ENCODE measurements at places on chromosomes 16 and 17. TPM values are rescaled to one million over a fixed set of nuclear protein-coding genes. Genes with fewer than 3 reads are reported as not detected.
A peak's percentile ranks its signal among the peaks of the same experiment; 100 is the strongest.

The KCNH4 gene
- 0.51 TPM for total RNA-seq

The IRX5 gene
- not detected for total RNA-seq

The ACTG1 gene
- 773 TPM for total RNA-seq

The CCDC57 gene
- total RNA-seq = 67.2 TPM

The IGSF6 gene
- 1.3 TPM for total RNA-seq

DNA sequence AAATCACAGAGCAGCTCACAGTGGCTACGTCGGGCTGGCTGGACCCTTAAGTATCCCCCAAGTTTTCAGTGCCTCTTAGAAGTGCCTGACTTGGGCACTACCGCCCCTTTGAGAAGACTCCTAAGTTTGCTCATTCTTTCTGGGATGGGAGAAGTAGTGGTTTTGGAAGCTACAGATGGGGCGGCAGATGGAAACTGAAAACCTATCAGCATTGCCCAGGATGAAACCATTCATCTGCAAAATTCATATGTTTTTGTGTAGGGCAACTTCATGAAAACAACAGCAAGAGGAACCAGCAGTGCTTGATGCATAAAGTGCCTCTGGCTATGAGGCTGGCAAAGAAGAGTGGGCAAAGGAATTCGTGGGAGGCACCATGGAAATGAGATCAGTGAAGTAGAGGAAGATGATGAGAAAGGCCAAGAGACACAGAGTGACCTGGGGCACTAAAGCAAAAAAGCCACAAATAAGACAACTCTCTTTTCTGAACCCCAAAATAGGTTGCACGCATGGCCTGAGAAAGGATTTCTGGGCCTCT, 277.1 kb downstream of the XYLT1 start:
- H3K4me1 ChIP-seq = no peaks in the 10 kb centered on the region
- DNase-seq = no peak
- no peaks in the 10 kb centered on the region for H3K27me3 ChIP-seq
- no peak overlapping the region for H3K27ac ChIP-seq

DNA sequence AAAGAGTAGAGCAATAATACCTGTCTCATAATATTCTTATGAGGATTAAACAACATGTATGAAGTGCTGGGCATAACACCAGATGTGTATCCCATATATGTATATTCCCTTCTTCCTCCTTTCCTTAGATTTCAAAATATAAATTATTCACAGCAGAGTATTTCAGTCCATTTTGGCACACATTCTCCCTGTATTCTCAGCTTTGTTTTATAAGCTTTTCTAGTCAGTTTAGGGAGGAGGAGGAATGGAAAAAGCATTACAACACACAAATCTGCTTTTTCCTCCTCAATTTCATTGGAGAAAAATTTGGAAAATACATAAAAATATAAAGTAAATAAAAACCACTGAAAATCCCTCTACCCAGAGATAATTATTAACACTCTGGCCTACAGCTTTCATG, 46.6 kb upstream of the CORO6 start:
- H3K4me3 ChIP-seq = no peak overlapping the region
- peaks cover 13% of the 10 kb centered on the region for H3K4me1 ChIP-seq
- peaks cover 80% of the 10 kb centered on the region for H3K36me3 ChIP-seq
- no peak overlapping the region for H3K27ac ChIP-seq
- H3K27me3 ChIP-seq = no peaks in the 10 kb centered on the region
- no peak for DNase-seq

- no peak for DNase-seq
- no peaks in the 10 kb centered on the region for H3K4me1 ChIP-seq
- no peaks in the 10 kb centered on the region for H3K36me3 ChIP-seq
- no peak overlapping the region for H3K27ac ChIP-seq
- no peak overlapping the region for H3K4me3 ChIP-seq
Observed at GRCh38 chr17:9612006-9612405, 33.3 kb upstream of the USP43 start.

- H3K4me3 ChIP-seq = peak overlapping the region; percentile 64
- H3K4me1 ChIP-seq = peaks cover 10% of the 10 kb centered on the region
- H3K27me3 ChIP-seq = no peaks in the 10 kb centered on the region
- DNase-seq = no peak
- H3K27ac ChIP-seq = peak overlapping the region; percentile 34
- peaks cover 42% of the 10 kb centered on the region for H3K36me3 ChIP-seq
Observed at GRCh38 chr17:81891303-81891552, 158 bp downstream of the ALYREF start.

GRCh38 chr17:75031972-75032719, 14.6 kb downstream of the ATP5PD start:
- no peaks in the 10 kb centered on the region for H3K27me3 ChIP-seq
- peak overlapping the region; percentile 71 for H3K4me3 ChIP-seq
- H3K4me1 ChIP-seq = peaks cover 34% of the 10 kb centered on the region

All from B cell (primary cell).